ENCODE measurements at places on chromosomes 3 and 15.
A peak's percentile ranks its signal among the peaks of the same experiment; 100 is the strongest.

- peak; percentile 46 for DNase-seq
These were observed 4.5 kb downstream of the DNAJC13 start for GRCh38 chr3:132421832-132422231.

DNA sequence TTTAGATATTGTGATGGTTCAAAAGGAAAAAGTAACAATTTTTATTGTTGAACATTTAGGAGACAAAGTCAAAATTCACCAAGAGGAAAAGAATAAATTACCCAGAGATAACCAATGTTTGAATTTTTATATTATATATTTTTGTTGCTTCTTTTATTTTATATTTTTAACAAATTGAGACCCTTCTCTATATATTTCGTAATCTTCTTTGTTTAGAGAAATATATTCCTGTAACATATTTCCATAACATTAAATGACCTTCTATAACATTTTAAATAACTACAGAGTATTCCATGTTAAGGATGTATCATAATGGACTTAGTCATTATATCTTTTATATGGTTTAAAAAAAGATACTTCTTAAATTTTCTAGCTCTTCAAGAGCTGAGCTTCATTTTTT is 128.0 kb downstream of the RBPMS2 start:
- no peak for DNase-seq

GRCh38 chr3:114649331-114649730 is 355.5 kb downstream of the TIGIT start:
- DNase-seq: peak; percentile 52

- no peak for DNase-seq
These were observed 264 bp upstream of the CMTM6 start for GRCh38 chr3:32502946-32503286.

- no peak for DNase-seq
These were observed 154.6 kb downstream of the APBA2 start for GRCh38 chr15:29040370-29040751.

- DNase-seq: no peak
These were observed 70.7 kb downstream of the TNIK start for GRCh38 chr3:171389491-171389890.

DNA sequence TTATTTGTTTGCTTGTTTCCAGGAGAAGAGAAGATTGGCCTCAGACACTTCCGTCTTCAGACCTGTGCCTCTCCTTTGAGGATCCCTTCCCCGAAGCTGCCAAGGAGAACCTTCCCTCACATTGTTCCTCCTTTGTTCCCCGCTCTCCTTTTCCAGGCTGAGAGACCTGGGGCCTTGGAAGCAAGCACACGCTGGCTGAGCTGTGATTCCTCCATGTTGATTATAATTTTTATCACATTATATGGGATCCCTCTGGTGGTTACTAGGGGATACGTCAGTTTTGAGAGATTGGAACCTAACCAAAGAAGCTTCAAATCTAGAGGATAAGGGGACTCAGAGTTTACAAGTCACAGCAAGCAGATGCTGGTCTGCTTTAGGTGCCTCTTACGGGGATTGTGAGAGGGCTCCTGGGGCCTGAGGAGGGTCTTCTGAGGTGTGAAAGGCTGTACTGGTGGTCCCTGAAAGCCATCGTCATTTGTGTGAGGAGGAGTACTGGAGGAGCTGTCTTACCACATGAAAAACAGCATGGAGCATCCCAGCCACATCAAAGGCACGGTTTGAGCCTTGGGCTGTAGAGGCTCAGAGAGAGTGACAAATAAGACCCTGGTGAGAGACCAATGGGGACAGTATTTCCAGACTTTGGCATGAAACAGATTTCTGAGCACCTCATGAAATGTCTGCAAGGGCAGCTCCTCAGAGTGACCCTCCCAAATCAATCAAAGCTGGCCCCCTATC is 760.1 kb upstream of the CFAP20DC start:
- peak; percentile 69 for DNase-seq

- DNase-seq: peak; percentile 55
These were observed 48.7 kb upstream of the RYK start for GRCh38 chr3:134299185-134299887.

DNA sequence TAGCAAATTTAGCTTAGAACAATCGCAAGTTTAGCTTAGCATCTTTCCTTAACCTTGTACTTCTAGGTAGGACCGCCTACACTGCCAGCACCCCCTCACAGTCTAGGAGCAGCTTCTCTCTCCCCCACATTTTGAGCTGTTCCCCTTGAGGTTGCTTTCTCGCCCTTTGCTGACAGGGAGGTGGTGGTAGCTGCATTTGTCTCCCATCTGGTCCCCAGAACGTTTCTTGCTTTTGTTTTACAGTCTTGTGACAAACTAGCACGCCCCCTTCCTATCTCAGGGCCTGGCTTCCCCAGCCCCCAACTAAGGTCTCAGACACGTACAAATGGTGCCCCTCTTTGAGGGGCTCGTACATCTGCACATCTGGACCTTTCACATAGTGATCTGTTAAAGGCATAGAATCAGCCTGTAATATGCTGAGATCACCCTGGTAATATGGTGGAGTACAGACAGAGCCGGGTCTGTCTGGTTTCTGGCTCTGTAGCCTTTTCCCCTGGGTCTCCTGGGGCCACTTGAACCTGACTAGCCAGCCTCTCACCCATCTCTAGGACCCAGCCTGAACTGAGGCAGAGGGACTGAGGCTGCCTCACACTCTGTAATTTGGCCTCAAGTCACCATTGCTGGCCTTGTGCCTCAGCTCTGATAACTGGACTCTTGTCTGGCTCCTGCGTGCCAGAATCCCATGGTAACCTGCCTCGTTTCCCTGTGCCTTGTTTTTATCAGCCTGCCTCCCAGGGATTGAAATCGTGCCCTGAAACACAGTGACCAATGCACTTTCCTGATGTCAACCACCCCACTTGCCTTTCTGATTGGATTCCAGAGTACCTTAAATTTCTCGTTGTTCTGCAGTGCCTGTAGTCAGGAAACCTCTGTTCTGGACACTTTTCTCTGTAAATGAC is 27.7 kb downstream of the CRTC3 start:
- peak; percentile 80 for DNase-seq

DNA sequence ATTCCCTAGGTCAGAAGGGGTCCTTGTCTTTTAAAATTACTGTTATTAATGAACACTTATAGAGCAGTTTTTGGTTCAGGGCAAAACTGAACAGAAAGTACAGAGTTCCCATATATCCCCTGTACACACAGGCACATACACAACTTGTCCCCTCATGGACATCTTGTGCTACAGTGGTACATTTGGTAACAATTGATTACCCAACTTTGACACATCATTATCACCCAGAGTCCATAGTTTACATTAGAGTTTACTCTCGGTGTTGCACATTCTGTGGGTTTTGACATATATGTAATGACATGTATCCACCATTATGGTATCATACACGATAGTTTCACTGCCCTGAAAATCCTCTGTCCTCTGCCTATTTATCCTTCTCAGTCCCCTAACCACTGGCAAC is 984 bp upstream of the EDC3 start:
- no peak for DNase-seq

GRCh38 chr3:118984699-118985098 is 49.9 kb downstream of the IGSF11 start:
- DNase-seq: no peak

DNA sequence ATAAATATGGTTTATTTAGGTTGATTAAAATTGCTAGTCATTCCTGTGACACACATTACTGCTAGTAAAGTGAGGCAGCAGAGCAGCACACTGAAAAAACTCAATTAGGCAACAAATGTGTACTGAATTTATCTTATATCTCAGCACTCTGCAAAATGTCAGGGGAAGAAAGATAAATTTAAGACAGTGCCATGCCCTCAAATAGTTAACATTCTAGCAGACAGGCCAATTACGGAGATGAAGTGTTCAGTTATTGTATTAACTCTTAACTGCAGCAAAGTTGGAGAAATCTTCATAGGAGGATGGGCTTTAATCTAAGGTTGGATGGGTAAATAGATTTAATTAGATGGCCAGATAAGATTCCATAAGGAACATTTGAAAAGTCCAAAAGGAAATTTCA is 127.9 kb downstream of the PCCB start:
- no peak for DNase-seq

DNA sequence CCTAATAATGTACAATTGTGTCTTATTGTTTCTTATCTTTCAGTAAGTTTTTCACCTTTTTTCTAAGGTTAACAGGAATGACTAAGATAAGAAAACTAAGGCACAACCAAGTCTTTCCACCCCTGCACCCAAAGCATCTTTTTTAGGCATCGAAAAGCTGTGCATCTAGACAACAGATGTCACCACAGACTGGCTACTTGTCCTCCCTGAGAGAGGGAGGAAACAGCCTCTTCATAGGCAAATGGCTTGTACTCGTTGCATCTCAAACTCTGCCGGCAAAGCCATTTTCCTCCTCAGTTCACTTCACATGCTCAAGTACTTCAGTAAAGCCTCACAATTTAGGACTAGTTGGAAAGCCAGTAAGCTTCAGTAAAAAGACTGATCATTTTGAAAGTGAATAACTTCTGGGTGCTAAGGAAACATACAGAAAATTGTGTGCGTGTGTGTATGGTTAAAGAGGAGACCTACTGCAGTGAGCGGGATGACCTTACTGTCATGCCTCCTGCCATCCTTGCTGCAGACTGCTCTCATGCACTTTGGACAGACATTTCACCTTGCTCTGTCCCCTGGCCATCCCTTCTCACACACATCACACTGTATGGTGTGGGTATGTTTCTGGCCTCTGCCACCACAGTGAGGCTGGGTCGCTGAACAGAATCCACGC is 36.5 kb upstream of the HACD2 start:
- DNase-seq: no peak

DNA sequence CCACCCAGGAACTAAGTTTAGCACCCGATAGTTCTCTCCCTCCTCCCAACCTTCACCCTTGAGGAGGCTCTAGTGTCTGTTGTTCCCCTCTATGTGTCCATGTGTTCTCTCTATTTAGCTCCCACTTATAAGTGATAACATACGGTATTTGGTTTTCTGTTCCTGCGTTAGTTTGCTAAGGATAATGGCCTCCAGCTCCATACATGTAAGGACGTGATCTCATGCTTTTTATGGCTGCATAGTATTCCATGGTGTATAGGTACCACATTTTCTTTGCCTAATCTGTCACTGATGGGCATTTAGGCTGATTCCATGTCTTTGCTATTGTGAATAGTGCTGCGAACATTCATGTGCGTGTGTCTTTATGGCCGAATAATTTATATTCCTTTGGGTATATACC is 66.9 kb upstream of the TRA2B start:
- DNase-seq: no peak

DNA sequence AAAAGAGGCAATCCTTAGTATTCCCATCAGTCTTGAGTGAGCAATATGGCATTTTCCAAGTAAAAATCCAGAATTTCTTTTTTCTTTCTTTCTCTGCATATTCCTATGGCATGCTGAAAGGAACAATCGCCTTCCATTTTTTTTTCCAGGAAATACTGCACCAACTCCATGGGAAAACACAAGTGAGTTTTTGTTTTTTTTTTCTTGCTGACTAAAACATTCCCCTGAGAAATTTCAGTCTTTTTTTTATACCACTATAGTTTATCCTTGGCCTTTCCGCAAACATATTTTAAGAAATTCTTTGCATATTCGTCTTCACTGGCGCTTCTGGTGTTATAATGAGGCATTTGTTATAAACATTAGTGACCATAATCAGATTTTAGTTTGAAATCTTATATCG is 429.6 kb upstream of the MDFIC2 start:
- DNase-seq: no peak

- no peak for DNase-seq
These were observed 375.6 kb upstream of the CCDC54 start for GRCh38 chr3:107001635-107002034.

- DNase-seq: no peak
These were observed 588.8 kb upstream of the BCHE start for GRCh38 chr3:166425900-166426611.

- DNase-seq: no peak
These were observed 27.3 kb upstream of the SPRED1 start for GRCh38 chr15:38225381-38225780.

GRCh38 chr3:129911261-129911861 is 17.9 kb upstream of the TMCC1 start:
- DNase-seq: no peak

GRCh38 chr3:197485143-197485542 is 70.6 kb downstream of the BDH1 start:
- DNase-seq: no peak

DNA sequence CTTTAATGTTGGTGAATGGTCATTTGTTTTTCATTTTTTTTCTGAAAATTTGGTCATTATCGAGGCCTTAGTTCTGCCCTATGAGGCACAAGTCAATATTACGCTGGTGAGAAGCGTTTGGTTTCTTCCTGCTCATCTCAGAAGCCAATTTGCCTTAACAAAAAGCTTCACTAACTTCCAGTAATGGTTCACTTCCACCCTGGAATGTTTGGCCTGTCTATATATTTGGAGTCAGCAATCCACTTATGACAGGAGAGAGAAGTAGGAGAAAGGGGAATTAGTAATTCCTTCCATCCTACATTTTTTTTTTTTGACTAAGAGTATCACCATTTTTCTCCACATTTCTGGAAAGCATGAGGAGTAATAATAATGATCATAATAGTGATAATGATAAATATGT is 124.4 kb downstream of the DIPK2A start:
- DNase-seq: no peak

DNA sequence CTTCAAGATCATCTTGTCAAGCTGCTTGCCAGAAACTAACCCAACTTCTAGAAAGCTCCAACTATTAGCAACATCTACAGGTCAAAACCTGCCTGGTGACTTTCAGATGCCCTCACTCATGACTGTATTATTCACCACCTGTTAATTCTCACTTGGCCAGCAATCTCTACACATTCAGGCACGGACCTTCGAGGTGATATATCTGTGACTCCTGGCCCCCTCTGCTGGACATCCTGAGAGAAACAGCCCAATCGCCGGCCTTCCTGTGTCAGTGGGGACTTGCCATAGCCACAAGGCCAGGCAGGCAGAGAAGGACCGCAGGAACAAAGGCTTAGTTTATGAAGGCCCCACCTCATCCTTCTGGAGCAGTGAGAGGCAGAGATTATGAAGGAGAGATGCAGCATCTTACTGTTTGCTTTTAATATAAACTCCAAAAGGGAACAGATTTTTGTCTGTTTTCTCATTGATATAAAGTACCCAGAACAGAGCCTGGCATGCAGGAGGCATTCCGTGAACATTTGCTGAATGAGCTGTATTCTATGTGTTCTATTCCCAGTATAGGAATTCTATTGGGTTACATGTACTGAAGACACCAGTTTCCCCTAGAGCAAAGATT is 24.4 kb upstream of the OCA2 start:
- DNase-seq: peak; percentile 69

DNA sequence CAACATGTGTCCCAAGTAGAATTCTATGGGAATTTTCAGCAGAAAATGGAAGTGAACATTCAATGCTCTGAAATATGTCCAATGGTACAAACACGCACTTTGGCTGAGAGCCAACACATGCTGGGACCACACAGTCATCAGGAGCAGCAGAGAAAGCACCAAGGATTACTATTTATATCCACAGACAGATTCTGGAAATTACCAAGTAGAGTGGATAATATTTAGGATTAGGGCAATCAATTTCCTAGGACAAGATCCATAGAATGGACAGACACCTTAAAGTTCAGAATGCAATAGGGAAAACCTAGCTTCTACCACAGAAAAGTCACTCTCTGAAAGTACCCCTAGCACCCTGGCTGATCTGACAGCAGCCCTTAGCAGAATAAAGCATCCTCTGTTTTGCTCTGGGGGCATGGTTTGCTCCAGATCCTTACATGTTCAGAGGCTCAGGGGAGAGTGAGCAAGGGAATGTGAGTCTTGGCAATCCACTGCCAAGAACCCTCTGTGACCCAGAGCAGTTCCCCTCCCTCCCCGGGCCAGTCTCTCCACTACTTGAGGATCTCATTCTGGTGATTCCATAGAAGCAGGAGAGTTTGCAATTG is 206.0 kb upstream of the WNT5A start:
- peak; percentile 25 for DNase-seq
